ENCODE measurements at places on chromosomes 1 and 21. TPM values are rescaled to one million over a fixed set of nuclear protein-coding genes. Genes with fewer than 3 reads are reported as not detected.

GRCh38 chr1:41572224-41572623 is 87.7 kb upstream of the EDN2 start:
- DNase-seq: peak; percentile 23

- no peak for DNase-seq
Measured at GRCh38 chr1:93111065-93111464, 32.0 kb downstream of the MTF2 start.

GRCh38 chr1:67144696-67145095 is 9.9 kb upstream of the C1orf141 start:
- DNase-seq: no peak

GRCh38 chr1:170586321-170587252 is 54.6 kb downstream of the GORAB start:
- DNase-seq: no peak

- no peak for DNase-seq
Measured at GRCh38 chr1:38662126-38662525, 197.4 kb downstream of the RRAGC start.

DNA sequence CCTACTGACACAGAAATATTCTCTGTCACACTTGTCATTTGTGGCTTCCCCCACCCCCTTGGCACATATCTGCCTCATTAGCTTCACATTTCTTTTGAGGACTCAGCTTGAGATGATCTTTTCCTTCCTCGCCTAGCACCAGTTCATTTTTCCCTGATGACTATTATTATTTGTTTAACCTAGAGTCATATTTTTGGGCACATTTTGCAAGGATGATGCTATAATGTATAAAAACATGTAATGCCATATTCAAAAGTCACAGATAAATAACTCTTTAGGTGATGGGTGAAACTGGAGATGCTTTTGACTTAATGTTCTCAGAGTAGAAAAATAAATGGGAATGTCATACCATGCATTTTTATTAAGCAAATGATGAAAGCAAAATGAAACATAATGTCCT is 202.7 kb downstream of the BACH1 start:
- no peak for DNase-seq

DNA sequence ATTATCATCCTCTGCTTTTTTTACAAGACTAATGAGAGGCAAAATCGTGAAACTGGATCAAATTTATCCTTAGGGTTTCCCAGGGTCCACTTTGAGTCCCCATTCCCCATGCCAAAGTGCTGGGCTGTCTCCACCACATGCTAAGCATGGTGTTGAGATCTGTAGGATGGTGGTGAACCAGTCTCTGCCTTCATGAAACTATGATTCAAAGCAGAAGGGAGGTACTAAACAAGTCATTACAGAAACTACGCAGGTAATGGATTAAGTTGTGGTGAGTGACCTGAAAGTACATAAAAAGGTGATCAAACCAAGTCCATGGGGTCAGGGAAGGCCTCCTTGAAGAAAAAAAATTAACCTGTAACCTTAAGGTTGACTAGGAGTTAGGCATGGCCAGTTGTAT is 265.2 kb downstream of the ATG4C start:
- no peak for DNase-seq

- no peak for DNase-seq
Measured at GRCh38 chr21:14418920-14419319, 36.0 kb upstream of the HSPA13 start.

DNA sequence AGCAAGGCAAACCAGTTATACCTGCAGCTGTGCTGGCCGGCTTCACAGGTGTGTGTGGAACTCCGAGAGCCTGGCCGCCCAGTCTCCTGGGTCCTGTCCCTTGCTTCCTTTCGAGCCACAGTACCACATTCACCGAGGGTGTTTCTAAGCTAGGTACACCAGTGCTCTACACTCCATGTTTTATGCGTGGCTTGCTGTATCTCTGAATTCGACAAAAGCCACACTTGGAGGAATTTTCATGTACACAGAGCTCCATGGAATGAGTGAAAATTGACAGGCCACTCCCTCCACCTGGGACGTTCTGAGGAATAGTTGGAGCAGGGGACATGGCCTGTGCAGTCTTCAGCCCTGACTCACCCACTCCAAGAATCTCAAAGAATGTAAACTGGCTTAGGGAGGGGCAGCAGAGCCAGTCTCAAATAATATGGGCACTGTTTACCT is 14.0 kb downstream of the ETS2 start:
- no peak for DNase-seq

GRCh38 chr1:24960071-24960801 is 30.2 kb upstream of the RUNX3 start:
- no peak for DNase-seq

SPRR1B gene
- not detected for total RNA-seq

L1TD1 gene
- not detected for total RNA-seq

LCK gene
- 481 TPM for total RNA-seq

RBM11 gene
- total RNA-seq: 2.2 TPM

HSD3B2 gene
- total RNA-seq: not detected

SLC16A4 gene
- 0.14 TPM for total RNA-seq

SERPINC1 gene
- total RNA-seq: not detected

LCE3A gene
- not detected for total RNA-seq

ATP6V0B gene
- total RNA-seq: 139 TPM

HTR6 gene
- total RNA-seq: not detected

FCRLA gene
- total RNA-seq: not detected

TSACC gene
- not detected for total RNA-seq

All from activated CD8-positive, alpha-beta memory T cell treated with anti-CD3 and anti-CD28 coated beads, Interleukin-2, amount 10 ng/mL, durations not matched to agents 7 days and 5 days (primary cell).